ENCODE measurements at places on chromosomes 3 and 15. TPM values are rescaled to one million over a fixed set of nuclear protein-coding genes. Genes with fewer than 3 reads are reported as not detected.

Gene P3H2
- total RNA-seq, result 7.1 TPM

Gene GOLGA6A
- total RNA-seq, result not detected

Gene AQP9
- not detected for total RNA-seq

Gene PPIB
- 690 TPM for total RNA-seq

Data from Calu3 (cell line).